Neuronal stem cell (in vitro differentiated cells): ENCODE measurements at places on chromosomes 11 and 22.

GRCh38 chr11:124747406-124748099, 4.5 kb downstream of the VSIG2 start:
- no peak for DNase-seq

- no peak for DNase-seq
Measured at GRCh38 chr11:35111161-35112055, 27.6 kb upstream of the CD44 start.

GRCh38 chr11:488579-488978, 18.5 kb downstream of the RNH1 start:
- no peak for DNase-seq

GRCh38 chr11:103676413-103676812, 360.0 kb upstream of the DDI1 start:
- DNase-seq, result no peak

DNA sequence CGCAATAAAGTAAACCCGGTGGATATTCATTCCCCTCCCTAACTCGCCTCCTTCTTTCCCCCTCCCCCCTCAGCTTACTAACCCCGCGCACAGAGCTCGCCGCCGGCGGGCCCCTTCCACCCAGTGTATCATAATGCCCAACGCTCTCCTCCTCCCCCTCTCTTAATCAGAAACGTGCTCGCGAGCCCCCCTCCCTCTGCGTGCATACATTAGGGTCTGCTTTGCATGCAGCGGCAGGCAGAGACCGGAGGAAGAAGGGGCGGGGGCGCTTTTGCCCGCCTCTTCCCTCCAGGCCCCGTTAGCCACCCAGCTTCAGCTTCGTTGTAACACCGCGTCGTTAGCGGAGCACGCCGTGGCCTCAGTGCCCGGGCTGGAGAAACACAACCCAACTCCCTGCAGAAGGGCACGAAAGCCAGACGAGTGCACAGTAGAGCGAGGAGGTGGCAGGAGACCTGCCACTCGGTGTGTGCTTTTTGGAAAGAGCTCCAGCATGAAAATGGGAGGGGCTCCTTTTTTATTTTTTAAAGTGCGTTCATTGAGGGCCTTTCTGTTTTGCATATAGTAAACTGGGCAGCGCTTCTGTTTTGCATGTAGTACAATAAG, 901 bp upstream of the KMT2A start:
- DNase-seq, result peak; percentile 90

DNA sequence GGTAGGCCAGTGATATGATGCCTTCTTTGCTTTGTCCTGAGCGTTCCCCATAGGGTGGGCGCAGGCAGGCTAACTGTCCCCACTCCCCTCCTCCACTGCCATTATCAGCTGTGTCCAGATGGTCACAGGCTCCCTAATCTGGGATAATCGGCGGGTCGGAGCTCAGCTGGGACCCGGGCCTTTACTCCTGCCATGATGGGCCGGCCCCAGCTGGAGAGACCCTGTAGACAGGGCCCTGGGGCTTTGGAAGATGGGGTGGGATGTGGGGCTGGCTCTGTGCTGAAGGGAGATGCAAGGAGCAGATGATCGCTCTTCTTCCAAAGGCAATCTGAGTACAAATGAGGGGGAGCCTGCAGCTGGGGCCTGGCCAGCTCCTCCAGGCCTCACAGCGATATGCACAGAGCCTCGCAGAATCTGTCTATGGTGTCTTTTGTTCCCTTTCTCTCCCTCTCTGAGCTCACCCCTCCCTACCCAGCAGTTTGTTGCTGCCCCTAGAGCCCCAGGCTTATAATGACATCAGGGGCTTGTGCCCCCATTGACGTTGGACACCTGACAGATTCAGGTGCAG, 11.9 kb downstream of the KLHL35 start:
- no peak for DNase-seq

DNA sequence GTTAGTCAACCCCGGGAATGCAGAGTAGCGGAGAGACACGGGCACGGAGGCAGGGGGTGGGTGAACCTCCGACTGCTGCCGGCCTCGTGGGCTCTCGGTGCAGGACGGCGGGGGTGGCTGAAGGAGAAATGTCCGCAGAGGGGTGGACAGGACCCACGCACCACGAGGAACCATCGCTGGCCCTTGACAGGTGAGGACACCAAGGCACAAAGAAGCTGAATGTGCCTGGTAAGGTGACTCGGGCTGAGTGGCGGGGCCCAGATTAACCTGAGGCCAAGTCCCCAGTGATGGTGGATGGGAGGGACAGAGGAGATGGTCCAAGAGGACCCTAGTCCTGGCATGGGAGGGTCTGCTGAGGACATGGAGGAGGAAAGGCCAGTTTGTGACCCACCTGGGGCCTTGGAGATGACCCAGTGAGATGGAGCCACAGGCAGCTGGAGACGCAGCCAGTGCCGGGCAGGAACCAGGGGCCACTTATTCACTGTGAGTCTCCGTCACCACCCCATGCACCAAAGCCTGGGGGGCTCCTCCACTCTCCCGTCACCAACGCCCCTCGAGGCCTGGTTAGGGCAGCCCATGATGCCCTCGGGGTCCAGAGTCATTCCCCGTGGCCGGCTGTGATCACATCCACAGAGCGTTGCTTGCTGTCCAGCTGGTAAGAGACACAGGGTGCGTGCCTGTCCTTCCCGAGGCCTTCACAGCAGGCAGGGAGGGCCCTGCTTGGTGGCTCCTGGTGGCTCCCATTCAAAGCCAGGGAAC, 64.2 kb downstream of the CELSR1 start:
- DNase-seq, result no peak

DNA sequence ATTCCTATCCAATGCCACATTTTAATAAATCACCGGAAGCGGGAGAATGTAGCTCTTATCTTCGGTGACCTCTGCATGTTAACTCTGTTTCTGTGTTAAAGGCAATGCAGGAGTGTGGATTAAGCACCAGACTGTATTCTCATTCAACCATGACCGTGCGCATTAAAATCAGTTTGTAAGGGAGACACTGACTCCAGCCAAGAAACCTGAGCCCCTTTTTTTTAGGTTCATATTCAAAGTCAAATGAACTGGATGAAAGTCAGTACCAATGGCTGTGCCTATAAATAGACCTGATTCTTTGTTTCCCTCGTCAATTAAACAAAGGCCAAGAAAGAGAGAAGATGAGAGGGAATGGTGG, 32.2 kb downstream of the C11orf91 start:
- DNase-seq, result no peak

DNA sequence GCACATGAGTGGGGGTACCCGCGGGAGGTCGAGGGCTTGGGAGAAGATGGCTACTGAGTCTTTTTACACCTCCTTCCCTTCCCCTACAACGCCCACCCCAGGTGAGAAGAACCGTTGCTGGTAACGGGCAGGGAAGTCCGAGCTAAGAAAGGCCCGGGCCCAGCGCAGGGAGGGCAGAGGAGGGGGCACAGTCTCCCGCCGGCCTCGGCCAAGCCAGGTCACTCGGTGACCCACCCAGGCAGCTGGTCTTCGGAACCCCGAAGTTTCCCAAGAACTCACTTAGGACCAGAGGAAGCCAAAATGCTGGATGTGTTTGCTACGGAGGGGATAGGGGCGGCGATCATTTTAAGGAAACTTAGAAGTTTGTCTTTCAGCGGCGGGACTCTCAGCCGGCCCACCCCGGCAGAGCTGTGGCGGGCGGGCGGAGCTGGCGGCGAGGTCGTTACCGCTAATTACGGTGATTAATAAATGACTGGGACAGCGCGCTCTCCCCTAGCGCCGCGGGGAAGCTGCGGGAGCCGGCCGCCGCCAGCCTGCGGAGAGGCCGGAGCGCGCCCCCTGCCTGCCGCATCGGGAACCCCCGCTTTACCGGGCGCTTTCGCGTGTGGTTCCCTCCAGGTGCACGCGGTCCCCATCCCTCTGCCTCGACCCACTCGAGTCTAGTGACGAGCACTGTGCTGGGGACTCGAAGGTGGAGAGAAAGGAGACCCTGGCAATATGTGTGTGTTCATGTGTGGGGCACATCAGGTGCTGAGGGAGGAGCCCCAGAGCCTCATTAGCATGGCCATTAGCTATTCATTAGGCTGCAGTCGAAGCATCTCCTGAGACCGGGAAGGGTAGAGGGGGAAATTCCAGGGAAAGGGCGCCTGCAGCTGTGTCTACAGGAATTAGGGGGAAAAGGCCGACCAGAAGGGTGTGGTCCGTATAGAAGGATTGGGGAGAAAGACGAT, 945 bp downstream of the ROBO3 start:
- DNase-seq, result no peak

DNA sequence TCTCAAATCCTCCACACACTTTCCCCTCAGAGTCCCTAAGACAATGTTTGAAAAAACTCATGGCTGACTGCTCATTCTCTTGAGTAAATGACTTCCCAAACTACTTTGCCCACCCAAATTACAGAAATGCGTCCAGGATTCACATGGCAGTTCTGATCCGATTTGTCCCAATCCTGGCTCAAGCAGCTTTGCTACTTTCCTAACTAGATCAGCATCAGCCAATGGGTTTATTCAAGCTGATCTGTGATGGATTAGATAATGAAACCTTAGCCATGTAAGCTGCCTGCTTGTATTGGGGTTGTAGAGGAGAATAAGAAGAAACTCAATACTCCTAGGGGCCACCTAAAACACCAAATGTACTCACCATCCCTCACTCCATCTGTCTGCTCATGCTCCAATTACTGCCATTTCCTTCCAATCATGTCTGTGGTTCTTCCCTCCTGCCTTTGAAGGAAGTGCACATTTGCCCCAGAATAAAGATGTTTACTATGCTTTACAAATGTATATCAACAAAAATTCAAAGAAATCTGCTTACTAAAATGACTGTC, 6.9 kb downstream of the RBFOX2 start:
- no peak for DNase-seq

GRCh38 chr22:19115628-19116027, 6.6 kb downstream of the DGCR2 start:
- DNase-seq, result no peak

DNA sequence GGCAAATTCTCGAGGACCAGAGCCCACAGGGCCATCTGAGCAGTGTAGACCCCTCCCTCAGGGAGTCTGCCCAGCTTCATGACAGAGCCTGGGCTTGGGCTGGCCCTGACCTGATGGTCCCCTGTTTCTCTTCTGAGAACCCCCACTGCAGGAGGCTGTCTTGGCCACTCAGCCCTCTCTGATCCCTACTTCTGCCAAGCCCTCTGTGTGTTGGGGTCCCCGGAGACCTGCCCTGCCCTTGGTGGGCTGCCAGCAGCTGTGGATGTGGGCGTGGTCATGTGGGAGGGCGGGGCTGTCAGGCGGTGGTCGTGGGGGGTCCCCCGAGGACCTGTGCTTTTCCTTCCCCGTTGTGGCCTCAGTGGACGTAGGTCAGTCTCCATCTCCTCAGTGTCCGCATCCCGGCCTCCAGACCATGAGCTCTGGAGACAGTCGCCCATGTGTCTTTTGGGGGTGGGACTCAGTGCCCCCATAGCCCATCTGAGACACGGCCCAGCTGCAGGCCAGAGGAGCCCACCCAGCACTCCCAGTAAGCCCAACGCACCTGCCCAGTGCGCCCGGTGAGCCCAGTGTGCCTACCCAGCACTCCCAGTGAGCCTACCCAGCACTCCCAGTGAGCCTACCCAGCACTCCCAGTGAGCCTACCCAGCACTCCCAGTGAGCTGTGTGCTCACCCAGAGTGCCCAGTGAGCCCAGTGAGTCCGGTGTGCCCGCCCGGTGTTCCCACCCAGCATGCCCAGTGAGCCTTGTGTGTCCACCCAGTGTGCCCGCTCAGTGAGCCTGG, 409.2 kb downstream of the TBC1D22A start:
- DNase-seq, result no peak

DNA sequence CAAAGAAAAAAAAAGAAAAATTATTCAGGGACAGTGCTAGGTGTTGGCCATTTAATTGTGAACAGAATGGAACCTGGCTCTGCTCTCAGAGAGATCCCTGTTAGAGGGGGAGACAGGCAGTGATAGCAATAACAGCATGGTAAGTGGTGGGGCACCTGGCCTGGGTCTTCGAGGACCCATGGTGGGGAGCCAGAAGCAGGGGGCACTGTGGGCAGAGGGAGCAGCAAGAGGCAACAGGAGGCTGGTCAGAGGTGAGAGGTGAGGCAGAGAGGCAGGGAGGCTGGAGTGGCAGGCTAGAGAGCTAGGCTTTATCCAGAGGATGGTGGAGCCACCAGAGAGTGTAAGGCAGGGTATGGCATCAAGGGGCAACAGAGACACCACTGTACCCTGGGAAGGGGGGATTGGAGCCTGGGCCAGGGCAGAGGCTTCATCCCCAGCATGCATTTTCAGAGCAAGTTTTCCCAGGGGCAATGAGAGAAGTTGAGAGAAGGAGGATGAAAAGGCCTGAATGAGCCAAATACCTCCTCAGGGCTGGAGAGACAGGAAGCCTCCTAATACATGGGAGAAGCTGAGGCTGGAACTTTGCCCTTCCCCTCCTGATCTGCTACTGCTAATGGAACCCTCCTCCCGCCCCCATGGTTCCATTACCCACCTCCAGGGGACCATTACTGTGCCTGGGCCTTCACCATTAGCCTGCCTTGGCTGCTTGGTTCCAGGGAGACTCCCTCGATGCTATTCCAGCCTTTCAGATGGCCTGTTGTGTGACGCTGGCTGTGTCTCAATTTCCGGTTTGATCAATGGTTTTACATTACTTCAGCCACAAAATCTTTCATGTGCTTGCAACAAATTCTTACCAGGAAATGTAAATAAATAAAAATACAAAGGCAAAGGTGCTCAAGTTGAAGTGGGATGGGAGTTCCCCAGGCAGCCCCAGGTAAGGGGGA, 2.6 kb upstream of the P2RY2 start:
- no peak for DNase-seq

GRCh38 chr11:10058356-10058755, 235.7 kb downstream of the SBF2 start:
- no peak for DNase-seq

DNA sequence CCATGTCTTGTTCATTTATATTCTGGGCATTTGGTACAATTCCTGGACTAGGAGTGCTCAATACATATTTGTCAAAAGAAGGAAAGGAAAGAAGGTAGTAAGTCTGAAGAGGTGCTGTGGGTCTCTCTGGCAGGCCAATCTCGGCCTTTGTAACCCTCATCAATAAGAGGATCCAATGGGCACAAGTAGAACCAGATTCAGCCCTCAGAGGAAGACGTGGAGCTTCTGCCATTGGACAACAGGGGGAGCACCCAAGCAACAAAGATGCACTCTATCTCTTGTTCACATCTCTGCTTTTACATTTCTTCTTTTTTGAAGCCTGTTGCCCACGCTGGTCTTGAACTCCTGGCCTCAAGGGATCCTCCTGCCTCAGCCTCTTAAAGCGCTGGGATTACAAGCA, 2.2 kb upstream of the VPS11 start:
- DNase-seq, result no peak

DNA sequence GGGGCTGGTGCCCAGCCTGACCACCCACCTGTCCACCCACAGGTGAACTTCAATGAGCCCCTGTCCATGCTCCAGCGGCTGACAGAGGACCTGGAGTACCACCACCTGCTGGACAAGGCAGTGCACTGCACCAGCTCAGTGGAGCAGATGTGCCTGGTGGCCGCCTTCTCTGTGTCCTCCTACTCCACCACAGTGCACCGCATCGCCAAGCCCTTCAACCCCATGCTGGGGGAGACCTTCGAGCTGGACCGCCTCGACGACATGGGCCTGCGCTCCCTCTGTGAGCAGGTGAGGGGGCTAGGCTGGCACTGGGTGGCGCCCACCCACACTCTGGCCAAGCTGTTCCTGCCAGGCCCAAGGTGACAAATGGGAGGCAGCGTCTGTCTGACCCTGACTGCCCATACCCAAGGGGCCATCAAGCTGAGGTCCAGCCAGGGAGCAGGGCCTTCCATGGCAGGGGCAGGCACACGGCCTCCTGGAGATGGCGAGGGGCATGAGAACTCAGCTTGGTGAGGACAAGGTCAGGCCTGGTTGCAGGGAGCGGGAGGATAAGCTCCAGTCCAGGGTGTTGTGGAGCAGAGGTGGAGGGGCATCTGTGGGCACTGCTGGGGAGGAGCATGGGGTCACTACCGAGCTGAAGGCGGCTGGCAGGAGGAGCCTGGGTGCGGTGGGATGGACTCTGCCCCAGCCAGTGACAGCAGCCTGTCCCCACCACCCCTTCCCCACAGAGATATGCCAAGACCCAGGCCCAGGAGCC, 77.7 kb downstream of the MORC2 start:
- peak; percentile 26 for DNase-seq
